ENCODE measurements at places on chromosomes 3 and 15. TPM values are rescaled to one million over a fixed set of nuclear protein-coding genes. Genes with fewer than 3 reads are reported as not detected.

PAQR9 gene
- not detected for total RNA-seq

SCN5A gene
- 0.76 TPM for total RNA-seq

SLC7A14 gene
- total RNA-seq = 0.13 TPM

GJD2 gene
- not detected for total RNA-seq

SPSB4 gene
- total RNA-seq = 0.49 TPM

NOX5 gene
- total RNA-seq = 0.16 TPM

CAPN3 gene
- total RNA-seq = 1.9 TPM

PDCD10 gene
- total RNA-seq = 43.5 TPM

IMPG2 gene
- total RNA-seq = 0.16 TPM

CA12 gene
- 7.2 TPM for total RNA-seq

RTP3 gene
- total RNA-seq = not detected

EXD1 gene
- total RNA-seq = not detected

ZNF662 gene
- total RNA-seq = 1.8 TPM

GOLGA6A gene
- not detected for total RNA-seq

PLS1 gene
- total RNA-seq = 10.8 TPM

LTF gene
- not detected for total RNA-seq

CYB561D2 gene
- 30.5 TPM for total RNA-seq

All from mesangial cell (primary cell).